Activated gamma-delta T cell treated with Interleukin-2 at 50 U/mL for 16 hours (primary cell): ENCODE measurements at places on chromosomes 7 and 10.

- no peak for DNase-seq
Observed at GRCh38 chr10:61761825-61762217, 99.1 kb downstream of the CABCOCO1 start.

DNA sequence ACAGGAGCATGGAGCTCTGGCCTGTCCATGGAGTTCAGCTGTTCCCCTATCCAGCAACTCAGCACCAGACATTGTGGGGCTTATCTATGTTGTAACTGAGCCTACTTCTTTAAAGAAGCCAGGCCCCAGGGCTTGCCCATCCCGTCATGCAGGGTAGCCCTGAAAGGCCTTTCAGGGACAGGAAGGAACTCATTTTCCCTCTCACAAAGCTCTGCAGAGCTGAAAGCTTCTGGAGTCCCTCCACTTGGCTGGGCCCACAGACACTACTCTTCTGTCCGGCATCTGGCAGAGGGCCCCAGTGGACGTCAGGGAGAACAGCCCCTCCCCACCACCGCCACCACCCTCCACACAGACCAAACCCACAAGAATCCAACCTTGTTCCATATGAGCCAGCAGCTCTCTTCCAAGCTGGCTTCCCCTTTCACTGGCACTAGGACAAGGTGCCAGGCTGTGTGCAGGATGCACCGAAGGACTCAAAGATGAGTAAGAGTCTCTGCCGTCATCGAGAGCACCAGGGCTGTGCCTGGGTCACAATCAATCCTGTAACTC lies 33.1 kb downstream of the DENND2A start:
- no peak for DNase-seq

DNA sequence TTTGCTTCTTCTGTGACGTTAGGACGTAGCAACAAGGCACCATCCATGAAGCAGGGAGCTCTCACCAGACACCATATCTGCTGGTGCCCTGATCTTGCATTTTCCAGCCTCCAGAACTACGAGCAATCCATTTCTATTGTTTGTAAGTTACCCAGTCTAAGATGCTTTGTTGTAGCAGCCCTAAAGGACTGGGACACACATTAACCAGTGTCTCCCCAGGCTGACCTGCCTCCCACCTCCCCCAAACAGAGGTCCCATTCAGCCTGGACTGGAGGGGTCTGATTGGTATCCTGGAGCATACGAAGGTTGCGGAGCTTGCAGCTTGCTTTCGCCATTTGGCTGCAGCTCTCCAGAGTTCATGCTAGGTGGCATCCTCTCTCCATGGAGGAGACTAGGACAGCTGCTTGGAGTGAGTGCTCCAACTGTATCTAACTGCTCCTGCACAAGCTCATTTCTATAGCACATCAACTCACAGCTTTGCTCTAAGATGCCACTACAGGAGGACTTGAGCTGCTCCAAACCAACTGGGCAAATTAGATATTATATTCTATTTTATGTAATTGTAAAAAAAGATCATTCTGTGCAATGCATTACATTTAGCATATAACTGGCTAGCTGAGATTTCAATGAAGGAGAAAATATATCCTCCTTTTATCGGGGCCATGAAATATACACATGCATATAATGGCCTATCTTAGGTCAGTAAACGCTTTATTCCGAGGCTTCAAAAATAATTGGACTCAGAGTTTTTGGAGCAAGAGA lies 8.0 kb upstream of the GRK5 start:
- peak; percentile 29 for DNase-seq

DNA sequence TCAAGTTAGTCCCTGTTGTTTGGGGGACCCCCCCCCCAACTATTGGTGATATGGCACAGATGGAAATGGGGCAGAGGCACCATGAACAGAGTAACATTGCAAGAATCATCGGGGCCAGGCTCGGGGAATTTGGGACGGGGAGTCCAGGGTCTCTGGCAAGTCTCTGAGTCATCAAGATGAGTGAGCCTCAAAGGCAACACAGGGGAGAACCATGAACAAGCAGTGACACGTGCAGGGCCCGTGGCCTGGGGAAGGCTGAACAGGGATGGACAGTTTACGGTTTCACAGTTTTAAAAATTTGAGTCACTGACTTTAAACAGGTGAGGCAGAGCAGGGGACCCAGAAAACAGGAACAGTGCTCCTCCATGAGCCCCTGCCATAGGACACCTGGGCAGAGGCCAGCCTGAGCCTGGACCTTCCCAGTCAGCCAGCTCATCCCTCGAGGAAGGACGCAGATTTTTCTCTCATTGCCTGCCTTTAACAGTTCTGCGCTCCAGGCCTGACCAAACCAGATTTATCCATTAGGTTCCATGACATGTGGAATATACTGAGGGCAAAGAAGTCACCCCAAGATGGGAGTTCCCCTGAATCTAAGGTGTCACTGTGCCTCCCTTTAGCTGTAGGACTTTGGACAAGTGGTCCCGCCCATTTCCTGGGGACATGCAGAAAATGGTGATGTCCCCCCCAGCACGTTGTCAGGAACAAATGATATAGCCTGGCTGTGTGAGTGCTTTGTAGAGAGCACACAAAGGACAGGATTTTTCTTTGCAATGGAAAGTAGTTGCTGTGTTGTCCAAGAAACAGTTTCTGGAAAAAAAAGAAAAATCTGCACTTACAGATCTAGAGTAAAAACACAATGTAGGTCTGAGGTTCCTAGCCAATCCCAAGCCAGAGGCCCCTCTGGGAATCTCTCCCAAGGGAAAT lies 23.8 kb downstream of the CHST15 start:
- DNase-seq = no peak

- no peak for DNase-seq
Observed at GRCh38 chr7:127091620-127092019, 161.1 kb downstream of the GRM8 start.

- no peak for DNase-seq
Observed at GRCh38 chr7:66464059-66464458, 164.6 kb upstream of the KCTD7 start.

DNA sequence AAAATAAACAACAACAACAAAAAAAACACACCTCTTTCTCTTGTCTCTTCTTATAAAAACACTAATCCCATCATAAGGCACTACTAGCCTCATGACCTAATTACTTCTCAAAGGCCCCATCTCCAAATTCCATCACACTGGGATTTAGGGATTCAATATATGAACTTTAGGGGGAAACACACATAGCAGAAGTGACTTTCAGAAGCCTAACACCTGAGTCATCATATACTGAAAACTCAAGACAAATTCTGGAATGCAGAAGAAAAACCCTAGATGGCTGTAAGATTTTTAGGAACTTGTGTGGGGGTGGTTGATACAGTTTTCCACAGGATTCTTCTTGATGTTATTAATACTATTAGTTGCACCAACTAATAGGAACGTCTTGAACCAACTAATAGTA lies 33.7 kb upstream of the CSTF2T start:
- DNase-seq = no peak

GRCh38 chr7:71746006-71746405 lies 614.1 kb downstream of the GALNT17 start:
- no peak for DNase-seq

DNA sequence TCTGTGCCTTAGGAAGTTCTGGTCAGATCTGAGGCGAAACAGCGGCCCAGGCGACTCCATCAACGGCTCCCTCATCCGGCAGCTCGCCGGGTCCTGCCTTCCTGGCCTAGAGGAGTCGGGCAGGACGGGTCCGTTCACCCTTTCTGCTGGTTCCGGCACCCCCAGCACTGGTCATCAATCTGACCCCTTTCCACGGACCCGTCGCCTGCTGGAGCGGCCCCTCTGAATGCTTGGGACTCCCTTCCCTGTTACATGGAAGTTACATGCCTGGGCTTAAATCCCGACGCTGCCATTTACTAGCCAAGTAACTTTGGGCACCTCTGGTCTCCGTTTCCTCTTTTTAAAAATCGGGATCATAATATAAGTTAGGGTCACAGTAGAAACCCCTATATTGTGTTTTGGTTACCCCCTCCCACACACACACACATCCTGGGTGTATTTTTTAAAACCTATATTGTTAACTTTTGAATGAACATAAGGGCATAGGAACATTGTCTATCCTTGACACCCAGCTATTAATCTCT lies 607 bp upstream of the GGCT start:
- DNase-seq = no peak

GRCh38 chr7:112143136-112143535 lies 63.1 kb downstream of the DOCK4 start:
- DNase-seq = no peak

DNA sequence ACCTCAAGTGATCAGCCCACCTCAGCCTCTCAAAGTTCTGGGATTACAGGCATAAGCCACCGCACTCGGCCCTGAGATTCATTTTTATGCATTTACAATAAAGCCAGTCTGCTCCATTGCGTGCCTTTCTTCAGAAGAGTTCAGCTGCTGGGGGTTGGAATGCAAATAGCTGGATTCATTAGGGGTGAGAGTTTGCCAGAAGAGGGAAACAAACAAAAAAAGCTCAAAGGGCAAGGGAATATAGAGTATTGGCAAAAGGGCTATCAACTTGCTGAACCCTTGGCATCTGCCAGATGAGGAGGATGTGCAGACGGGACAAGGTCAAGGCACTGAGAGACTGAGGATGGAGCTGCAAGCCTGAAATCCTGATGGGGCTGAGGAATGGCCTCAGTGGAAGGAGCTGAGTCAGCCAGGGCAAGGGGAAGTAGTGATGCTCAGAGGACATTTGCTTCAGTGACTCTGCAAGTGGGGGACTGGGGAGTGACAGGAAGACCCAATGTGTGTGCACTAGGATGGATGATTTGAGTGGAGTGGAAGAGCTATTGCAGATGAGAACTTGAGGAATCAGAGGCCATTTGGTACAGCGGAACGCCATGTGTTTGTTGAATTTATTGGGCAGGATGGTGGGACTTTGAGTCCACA lies 75.0 kb upstream of the ARMC3 start:
- no peak for DNase-seq

DNA sequence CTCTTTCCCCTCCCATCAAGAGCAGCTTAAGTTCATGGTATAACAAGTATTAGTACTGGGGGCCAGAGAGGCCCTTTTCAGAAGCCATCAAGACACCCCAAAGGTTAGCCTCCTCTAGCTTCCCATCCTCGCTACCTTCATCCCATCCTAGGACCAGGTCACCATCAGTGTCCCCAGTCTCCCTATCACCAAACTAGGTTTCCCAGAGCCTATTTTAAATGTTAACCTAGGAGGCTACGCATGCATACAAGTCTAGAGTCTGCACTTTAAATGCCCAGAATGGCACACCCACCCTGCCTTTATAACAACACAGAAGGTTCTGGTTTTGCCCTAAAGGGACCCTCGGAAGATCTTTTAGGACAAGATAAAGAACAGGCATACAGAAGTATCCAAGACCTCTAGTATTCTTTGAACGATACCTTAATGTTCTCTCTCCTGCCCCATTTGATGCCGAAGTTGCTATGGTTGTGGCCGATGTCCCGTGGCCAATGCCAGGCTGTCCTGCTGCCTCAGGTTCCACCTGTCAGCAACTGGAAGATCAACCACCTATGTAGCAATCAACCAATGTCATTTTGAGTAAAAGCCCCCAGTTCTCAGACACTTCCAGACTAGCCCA lies 2.2 kb downstream of the GPRIN2 start:
- peak; percentile 3 for DNase-seq

DNA sequence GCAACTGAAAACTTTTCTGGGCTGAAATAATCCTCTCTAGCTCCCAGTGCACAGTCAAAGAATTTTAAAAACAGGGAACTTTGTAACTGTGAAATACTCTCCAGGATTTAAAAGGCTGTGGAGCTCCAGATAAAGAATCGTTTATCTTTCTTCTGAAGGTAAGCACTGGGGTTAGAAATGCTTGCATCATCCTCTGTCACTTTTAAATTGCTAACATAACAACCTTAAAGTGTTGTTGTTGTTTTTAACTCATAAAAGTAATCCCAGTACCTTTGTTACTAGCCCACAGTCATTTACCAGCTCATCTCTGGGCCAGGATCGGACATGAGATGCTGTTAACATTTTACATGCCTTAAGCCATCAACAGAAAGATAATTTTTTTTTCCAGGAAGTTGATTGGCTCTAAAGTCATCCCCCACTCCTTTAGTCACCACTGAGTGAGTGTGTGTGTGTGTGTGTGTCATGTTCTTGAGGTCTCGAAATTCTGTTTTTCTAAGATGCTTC lies at the start of gene SLC39A12:
Gene SLC39A12, plus strand, starts transcription at position 51 of the 504 bp plus-strand sequence. CDS start 1,359 bp downstream, outside the sequence.
- DNase-seq = no peak

GRCh38 chr10:75367021-75367487 lies 34.5 kb downstream of the ZNF503 start:
- no peak for DNase-seq

DNA sequence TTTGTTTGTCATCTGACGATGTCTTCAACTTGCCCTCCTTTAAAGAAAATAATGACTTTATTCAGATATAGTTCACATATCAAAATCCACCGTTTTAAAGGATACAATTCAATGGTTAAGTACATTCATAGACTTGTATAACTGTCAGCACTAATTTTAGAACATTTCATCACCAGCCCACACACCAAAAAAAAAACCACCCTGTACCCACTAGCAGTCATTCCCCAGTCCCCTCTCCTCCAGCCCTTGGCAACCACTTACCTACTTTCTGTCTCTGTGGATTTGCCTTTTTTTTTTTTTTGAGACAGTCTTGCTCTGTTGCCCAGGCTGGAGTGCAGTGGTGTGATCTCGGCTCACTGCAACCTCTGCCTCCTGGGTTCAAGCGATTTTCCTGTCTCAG lies 5.3 kb upstream of the HILPDA start:
- no peak for DNase-seq

GRCh38 chr7:98733036-98733435 lies 116.0 kb downstream of the NPTX2 start:
- no peak for DNase-seq

DNA sequence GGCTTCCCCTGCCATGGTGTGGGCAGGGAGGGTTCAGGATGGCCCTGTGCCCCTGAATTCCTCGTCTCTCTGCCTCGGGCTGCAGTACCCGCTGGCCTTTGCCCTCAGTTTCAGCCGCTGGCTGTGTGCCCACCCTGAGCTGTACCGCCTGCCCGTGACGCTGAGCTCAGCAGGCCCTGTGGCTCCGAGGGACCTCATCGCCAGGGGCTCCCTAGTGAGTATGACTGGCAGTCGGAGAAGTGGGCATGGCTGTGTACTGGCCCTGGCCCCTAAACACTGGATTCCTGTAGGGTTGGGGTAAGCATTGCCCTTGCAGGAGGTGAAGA lies 59.6 kb downstream of the PALD1 start:
- no peak for DNase-seq

GRCh38 chr10:76034353-76035205 lies 603.2 kb downstream of the LRMDA start:
- DNase-seq = no peak

DNA sequence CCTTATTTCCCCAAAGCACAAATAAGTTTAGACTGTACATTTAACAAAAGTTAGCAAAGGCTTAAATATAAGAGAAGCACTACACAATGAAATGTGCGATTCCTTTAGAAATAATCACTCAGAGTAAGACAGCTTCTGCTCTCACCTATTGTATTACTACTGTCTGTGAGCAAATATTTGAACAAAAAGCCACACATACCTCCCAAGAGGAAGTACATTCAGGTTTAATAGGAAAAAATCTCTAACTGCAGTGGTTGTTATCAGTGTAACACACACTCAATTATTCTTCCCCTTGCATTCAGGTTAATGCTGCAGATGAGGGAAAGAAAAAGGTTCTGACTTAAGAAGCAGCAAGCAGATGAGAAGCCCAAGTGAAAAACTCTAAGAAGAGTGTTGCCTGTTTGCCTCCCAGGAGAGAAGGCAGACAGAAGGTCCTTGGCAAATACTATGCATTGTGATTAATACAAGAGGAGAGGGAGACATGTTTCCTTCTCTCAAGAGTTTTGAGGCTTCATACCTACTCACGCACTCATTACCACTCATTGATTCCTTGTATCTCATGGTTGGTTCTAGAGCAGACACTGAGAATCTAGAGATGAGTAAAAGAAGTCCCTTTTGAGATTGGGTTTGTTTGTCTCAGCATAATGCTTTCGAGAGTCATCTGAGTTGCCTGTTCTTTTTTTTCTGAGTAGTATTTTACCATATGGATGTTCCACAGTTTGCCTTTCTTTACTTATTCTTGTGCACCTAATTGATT lies 13.6 kb downstream of the GIMAP4 start:
- DNase-seq = no peak
